ENCODE measurements at places on chromosomes 1 and 21. TPM values are rescaled to one million over a fixed set of nuclear protein-coding genes. Genes with fewer than 3 reads are reported as not detected.

DNA sequence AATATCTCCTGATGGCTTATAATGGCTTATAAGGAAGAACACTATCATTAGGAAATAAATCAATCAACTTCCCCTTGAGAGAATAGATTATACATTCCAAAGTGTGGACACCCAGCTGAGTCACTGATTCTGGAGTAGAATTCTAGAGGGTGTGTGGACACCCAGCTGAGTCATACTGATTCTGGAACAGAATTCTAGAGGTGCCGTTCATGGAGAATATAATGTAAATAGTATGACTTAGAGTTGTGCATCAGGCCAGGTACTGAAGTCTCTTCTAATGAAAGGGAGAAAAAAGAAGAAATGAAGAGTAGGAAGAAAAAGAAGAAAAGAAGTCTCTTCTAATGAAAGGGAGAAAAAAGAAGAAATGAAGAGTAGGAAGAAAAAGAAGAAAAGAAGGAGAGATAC is 2.4 kb upstream of the USP33 start:
- no peak for DNase-seq

The CYP4A22 gene
- total RNA-seq: not detected

DNA sequence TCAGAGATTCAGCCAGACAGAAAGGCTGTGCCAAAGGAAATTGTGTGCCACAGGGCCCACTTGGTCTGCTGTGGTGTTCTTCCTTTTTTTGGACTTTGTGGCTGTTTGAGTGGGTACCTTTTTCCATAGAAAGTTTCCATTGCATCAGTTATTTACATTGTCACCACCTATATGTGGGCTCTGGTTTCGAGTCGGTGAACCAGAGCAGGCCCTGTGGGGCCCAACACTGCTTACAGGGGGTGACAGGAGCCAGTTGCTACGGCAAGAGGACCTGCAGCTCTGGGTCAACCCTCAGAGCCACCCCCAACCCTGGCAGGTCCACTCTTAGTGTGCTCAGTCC is 157.0 kb upstream of the EDN2 start:
- no peak for DNase-seq

DNA sequence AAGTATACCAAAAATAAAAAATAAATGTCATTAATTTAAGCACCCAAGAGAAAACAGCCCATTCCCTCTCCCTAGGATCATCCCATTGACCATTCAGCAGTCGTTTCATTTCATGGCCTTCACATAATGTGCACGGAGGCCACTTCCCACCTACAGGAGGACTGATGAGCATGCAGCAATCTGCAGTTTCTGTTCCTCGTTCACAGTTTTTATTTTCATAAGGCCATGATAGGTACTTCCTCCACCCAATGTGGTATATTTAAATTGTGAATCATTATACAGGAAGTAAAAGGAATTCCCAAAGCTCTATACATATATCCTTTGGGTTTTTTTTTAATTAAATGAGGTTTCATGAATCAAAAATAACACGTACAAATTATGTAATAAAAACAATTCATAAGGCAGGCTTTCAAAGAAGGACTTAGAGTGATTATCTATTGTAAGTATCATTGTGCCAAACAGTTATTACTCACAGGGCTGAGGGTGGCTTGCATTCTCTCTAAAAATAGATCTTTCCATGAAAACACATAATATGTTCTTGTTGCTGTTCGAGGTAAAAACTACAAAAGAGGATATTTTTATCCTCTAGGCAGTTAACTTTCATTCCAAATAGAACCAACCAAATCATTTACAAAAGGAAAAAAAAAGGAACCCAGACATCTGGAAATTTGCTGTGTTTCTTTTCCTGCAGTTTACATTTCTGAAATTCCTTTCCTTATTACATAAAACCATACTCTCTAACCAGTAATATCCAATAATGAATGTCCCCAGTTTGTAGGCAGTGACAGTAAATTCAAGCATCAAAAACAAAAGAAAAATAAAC is 27.5 kb upstream of the SLC44A3 start:
- no peak for DNase-seq

- no peak for DNase-seq
Measured at GRCh38 chr1:181595234-181595633, 111.9 kb downstream of the CACNA1E start.

- DNase-seq: no peak
Measured at GRCh38 chr1:195738966-195739650, 869.1 kb downstream of the KCNT2 start.

The ANGPTL1 gene
- total RNA-seq: 2.5 TPM

DNA sequence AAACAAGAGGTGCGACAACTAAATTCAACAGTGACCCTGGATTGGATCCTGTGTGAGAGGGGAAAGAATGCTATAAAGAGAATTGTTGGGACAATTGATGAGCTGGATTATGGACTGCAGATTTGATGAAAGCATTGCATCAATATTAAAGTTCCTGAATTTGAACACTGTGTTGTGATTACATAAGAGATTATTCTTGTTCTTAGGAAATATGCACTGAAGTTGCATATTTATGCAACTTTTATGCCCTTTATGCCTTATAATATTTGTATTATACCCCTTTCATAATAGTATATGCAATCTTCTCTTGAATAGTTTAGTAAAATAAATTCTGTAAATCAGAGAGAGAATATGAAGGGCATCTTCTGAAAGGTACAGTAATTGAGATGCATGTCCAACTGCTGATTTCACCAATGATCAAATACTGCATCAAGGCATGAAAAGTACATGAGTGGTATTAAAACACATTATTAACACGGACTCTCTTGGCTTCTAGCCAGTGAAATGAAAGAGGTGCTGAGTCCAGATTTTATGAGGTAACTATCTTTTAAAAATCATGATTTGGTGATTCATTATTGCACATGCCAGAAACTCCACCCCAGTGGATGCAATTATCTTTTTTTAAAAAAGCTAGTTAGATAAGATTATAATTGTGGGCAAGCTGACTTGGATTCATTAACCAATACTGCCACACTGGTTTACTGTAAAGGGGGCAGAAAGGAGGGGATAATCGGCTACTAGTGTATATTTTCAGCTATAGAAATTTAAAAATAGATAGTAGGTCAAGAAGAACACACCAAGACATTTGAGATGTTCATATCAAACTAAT is 19.9 kb upstream of the LPAR3 start:
- DNase-seq: no peak

The CLSTN1 gene
- total RNA-seq: 251 TPM

DNA sequence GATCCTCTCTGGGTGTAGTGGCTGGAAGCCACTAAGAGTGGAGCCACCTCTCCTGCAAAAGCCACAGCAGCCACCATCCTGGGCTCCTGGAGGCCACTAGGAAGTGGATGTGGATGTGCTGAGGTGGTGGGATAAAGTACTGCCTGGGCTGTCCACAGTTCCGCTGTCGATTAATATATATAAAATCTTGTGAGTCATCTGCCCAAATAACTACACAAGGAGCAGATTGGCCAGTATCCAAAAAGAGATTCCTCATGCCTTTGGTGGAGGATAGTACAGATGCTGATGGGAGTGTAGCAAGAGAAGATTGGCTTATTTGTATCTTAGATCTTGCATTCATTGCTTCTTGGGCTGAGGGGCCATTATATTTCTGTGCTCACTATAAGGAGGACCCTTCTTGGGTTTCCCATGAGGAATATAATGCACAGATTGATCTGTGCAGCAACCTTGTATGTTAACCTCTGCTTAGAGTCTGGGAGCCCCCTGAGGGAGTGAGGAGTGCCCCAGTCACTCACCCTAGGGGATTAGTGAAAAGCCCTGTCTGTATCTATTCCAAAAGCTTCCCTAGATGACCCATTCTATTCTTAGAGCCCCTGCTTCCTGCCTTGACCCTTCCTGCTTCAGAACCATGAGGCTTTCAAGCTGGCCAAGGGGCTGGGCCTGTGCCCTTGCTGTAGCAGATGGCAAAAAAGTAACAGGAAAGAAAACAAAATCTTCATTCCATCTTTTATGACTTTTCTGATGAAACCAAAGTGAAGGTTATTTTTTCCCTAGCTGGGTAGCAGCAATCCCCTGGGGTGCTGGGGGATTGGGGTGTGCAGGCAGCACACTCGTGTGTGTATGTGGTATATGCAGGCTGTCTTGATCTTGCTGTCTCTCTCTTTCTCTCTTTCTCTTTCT is 31.7 kb downstream of the RCSD1 start:
- DNase-seq: no peak

The AXDND1 gene
- total RNA-seq: 3.8 TPM

The C8B gene
- not detected for total RNA-seq

The KRTAP21-2 gene
- total RNA-seq: not detected

DNA sequence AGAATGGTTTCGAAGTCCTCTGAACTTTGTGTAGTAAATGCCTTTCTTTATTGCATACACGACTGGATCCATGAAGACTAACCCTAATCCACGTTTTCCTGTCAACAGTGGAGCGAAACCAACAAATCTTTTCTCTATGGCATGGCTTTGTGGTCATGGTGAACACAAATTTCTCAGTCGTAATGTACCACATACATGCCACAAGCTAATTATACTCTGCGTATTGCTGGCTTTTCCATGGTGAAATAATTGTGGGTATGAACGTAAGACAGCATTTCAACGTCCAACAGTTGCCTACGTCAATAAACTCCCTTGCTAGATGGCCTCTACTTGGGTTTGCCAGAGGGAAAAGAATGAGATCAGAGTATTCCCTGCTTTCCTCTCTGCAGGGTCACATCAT is 27.5 kb downstream of the INTS7 start:
- no peak for DNase-seq

The PCBP3 gene
- total RNA-seq: 2.3 TPM

GRCh38 chr1:71461416-71461815 is 380.6 kb upstream of the ZRANB2 start:
- DNase-seq: no peak

The GJA5 gene
- total RNA-seq: 3.0 TPM

GRCh38 chr1:91133248-91133647 is 111.4 kb upstream of the ZNF644 start:
- peak; percentile 49 for DNase-seq

DNA sequence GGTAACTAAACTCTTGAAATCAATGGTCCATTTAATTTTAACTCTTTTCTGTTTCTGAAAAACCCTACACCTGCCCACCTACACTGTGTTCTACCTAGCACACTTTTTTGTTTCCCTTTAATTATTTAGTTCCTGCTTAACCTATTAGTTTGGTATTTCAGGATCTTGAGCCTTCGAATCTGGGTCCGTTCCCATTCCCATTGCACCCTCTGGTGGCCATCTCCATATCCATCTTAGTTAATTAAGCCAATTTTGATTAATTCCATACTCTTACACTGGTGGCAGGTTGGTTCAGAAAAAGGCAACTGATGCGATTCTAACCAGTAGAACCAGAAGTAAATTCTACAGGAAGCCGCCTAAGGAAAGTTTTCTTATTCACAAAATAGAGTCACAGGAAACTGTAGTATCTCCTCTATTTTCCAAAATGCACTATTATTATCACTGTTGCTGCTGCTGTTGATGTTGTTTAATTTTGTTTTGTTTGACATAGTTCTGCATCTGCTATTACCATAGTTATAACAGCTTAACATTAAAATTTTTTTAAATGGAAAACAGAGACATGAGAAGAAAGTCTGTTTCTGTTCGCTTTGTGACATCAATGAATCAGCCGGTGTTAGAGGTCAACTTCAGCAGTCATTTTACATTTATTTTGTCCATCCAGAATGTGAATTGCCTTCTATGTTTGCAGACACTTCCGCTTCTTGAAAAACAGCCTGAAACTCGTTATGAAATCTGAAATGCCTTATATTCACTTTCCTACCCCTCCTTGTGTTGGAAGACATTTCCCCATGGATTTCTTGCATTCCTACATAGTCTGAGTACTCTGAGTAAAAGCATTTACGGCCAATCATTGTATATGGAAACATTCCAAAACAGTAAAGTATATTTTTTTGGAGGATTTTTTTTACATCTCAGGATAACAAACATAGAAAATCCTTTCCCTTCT is 115.5 kb upstream of the NCAM2 start:
- peak; percentile 45 for DNase-seq

The DENND2D gene
- total RNA-seq: 63.5 TPM

DNA sequence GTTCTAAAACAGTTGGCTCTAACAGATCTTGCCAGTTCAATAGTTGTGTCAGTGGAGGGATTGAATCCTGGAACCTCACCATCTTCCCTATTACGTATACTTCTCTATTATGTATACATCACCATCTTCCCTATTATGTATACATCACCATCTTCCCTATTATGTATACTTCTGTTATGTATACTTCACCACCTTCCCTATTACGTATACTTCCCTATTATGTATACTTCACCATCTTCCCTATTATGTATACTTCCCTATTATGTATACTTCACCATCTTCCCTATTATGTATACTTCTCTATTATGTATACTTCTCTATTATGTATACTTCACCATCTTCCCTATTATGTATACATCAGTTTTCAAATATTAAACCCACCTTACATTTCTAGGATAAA is 34.4 kb upstream of the HP1BP3 start:
- no peak for DNase-seq

GRCh38 chr1:220999872-221000863 is 120.9 kb downstream of the HLX start:
- peak; percentile 7 for DNase-seq

DNA sequence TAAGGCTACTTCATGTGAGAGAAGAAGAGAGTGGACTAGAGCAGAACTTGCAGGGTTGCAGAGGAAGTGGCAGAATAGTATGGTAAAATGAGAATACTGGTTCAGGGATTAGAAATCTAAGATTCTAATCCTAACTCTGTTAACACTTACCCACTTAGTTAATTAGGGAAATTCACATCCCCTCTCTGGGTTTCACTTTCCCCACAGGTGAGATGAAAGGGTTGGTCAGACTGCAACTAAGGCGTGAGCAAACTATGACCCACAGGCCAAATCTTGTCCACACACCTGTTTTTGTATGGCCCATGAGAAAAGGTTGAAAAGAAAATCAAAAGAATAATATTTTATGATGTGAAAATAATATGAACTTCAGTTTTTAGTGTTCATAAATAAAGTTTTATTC is 117.5 kb downstream of the MACF1 start:
- no peak for DNase-seq

DNA sequence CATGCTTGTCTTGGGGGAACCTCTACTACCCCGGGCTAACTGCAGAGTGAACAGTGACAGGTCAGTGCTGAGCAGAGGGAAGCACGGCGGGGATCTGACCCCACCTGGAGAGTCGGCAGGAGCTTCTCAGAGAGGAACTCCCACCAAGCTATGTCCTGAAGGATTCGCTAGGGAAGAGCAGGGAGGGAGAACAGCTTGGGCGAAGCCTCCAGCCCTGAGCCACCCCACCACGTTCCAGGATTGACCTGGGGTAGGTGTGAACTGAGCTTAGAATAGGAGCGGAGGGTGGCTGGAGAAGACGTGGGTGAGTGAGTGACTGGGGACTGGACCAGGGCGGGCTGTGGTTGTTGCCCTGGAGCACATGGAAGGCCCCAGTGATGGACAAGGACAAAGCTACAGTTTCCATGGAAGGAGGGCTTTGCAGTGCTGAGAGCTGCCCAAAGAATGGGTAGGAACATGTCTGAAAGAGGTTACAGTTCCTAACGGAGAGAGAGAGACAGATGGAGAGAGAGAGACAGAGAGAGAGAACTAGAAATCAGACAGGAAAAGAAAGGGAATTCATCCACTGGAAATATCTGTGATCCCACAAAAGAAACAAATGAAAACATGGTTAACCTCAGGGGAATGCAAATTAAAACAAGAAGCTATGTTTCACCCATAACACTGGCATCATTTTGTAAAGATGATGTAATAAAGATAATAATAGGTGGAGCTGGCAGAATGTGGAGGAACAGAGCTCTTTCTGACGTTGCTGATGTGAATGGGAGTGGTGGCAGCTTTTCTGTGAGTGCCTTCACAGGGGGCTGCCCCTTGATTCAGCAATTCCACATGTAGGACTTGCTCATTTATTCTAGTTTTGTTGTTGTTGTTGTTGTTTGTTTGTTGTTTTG is 17.2 kb downstream of the BSND start:
- DNase-seq: no peak

- no peak for DNase-seq
Measured at GRCh38 chr1:162564762-162565218, 3.3 kb downstream of the UAP1 start.
